Stimulated activated CD8-positive, alpha-beta memory T cell treated with anti-CD3 and anti-CD28 coated beads, Interleukin-7, amount 100 ng/mL, for 4 hours (primary cell): ENCODE measurements at places on chromosomes 1 and 21.

- DNase-seq, result no peak
These were observed 145.2 kb downstream of the TNR start for GRCh38 chr1:175597969-175598765.

GRCh38 chr21:35632711-35633110 lies 427.6 kb downstream of the SETD4 start:
- no peak for DNase-seq

DNA sequence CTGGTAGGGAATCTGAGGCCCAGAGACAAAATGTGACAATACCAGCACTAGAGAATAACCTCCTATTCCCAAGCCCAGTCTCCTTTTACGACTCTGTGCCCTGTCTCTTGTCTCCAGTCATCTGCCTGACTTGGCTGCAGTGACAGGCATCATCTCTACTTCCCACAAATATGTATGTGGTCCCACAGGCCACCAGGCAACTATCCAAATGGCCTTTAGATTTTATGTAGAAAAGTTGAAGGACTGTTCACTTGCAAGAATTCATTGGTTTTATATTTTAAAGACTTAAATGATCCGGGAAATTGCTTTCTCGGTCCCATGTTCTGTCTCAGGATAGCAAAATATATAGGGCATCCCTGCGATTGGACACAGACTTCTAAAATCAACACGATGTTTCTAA lies 11.6 kb downstream of the KRTAP24-1 start:
- DNase-seq, result no peak

DNA sequence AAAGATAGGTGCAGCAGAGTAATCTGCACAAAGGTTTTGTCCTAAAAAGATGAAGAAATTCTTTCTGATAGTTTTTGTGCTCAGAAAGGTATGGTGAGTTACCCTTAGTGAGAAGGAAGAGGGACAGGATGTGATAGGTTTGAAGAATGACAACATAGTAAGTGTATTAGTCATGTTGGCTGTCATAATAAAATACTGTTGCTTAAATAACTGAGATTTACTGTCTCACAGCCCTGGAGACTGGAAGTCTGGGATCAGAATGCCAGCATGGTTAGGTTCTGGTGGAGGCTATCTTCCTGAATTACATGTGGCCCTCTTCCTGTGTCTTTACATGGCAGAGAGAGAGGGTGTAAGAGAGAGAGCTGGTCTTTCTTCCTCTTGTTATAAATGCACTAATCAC lies 965.2 kb downstream of the TTLL7 start:
- no peak for DNase-seq

DNA sequence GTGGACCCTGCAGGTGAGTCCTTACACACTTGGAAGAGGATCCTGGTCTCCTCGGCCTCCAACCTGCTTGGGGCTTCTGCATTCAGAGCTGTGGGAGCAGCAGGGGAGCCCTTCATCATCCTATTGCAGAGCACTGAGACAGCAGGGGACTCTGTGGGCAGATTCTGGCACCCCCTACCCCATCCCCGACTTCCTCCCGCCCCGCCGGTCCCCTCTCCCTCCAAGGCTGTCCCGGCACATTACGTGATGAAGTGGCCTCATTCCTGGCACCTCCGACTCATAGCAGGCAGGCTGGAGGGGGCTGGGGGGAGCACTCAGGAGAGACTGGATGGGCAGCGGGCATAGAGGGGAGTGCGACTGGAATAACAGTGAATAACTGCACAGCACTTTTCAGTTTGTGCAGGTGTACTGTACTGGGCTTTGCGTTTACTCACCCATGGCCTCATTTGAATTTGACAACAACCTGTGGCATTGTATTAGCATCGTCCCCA lies 394.1 kb downstream of the MATN1 start:
- DNase-seq, result no peak

GRCh38 chr1:59494145-59494833 lies 197.4 kb downstream of the FGGY start:
- DNase-seq, result no peak

GRCh38 chr1:19960591-19960990 lies 18.8 kb downstream of the PLA2G2A start:
- no peak for DNase-seq

DNA sequence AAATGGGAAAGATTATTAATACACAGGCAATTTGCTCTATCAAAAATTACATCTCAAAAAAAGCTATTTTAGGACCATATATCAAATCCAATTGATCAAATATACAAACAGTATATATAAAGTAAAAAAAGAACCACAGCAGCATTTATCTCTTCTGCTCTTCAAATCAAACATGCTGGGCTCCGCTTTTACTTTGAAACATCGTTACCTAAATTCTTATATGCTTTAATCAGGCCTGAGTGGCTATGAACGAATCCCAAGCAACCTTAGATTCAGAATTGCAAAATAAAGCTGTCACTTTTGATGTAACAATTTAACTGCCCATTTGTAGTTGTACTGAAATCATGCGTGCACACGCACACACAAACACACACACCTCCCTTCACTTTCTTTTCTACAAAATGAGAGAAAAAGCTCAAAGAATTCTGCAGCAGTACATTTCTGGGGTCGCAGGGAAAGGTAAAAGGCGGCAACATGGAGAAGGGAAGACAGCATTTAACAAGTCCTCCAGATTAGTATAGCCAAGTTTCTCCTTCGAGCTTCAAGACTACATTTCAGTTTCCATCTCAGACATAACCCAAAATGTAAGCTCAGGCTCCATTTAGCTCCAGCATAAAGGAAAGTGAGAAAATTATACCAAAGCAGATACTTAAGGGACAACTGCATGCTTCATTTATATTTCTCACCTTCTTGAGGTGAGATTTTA lies 92.2 kb upstream of the TTC39A start:
- no peak for DNase-seq

DNA sequence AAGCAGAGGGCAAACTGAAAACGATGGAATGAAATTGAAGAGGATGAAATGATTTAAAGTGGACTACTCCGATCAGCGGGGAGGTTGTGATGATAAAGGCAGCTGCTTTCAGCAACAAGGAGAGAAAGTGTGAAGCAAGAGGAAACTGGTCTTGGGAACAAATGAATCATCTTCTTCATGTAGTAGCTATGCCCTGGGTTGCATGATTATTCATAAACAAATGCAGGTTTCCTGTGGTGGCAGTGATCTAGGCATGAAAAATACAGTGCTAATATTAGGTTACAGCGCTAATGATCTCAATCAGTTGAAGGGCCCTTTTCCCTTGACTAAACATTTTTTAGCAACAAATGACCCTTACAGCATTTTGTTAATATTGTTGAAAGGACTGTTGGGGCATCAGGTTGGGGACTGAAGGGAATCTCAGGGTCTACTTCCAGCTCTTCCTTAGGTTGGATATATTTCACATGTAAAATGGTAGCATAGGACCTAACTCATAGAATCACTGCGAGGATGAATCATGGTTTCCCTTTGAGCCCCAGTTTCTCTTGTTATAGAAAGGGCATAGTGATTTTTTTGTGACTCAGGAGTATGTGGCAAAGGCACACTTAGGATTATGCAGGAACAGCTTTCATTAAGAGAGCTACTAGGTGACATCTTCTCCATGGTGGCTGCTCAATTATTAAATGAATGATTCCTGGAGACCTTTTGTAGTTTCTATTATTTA lies 1.9 kb upstream of the ZFYVE9 start:
- no peak for DNase-seq

GRCh38 chr1:188670837-188671236 lies 1806.8 kb downstream of the BRINP3 start:
- DNase-seq, result no peak

DNA sequence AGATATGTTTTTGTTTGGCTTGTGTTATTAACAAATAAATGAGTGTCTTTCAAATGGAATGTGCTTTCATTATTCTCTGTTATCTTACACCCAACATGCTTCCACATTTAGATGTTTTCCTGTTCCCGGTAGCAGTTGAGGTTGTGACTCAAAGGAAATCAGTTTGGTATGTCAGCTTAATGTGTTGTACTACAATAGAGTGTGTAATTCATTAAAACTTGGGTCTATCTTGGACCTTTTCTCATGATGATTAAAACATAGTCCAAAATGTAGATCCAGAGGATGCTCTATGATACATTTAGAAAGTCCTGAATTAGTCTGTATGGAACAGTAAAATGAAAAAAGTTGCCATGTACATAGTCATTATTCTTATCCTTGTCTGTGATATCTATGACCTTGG lies 26.7 kb downstream of the RTCA start:
- DNase-seq, result no peak

GRCh38 chr1:209927466-209927865 lies 10.6 kb upstream of the SYT14 start:
- no peak for DNase-seq

DNA sequence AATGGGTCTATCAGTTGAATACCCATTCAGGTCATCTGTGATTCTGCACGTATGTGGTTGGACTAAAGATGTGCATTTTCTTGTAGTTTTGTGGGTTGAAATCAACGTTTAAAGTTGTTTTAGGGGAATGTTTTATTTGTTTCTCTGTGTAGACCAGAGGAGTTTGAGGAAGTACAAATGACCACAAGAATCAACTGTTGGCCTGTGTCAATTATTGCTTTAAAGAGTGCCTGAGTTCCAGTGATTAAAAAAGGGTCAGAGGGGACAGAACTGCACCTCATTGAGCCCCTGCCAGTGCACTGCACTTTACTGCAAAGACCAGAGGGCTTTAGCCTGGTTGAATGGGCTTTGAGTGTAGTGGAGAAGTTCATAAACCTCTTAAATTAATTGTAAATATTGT lies 190.3 kb downstream of the VPS13D start:
- no peak for DNase-seq

GRCh38 chr21:45595574-45596295 lies 47.8 kb upstream of the PCBP3 start:
- DNase-seq, result no peak

DNA sequence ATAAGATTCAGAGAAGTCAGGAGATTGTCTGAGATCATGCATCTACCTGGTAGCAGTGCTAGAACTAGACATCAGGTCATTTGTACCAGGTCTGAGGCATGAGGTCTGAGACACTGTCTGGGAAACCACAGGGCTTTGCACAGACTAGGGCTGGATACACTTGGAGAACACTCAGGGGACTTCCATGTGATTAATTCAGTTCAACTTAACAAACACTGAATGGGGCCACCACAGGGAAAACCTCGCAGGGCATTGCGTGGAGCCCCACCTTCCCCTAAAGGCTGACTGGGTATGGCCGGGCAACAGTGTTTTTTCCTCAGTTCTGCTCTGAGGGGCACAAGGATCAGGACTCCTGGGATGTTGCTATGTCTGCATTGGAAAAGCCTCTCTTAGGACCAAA lies 86.5 kb upstream of the WARS2 start:
- DNase-seq, result no peak

DNA sequence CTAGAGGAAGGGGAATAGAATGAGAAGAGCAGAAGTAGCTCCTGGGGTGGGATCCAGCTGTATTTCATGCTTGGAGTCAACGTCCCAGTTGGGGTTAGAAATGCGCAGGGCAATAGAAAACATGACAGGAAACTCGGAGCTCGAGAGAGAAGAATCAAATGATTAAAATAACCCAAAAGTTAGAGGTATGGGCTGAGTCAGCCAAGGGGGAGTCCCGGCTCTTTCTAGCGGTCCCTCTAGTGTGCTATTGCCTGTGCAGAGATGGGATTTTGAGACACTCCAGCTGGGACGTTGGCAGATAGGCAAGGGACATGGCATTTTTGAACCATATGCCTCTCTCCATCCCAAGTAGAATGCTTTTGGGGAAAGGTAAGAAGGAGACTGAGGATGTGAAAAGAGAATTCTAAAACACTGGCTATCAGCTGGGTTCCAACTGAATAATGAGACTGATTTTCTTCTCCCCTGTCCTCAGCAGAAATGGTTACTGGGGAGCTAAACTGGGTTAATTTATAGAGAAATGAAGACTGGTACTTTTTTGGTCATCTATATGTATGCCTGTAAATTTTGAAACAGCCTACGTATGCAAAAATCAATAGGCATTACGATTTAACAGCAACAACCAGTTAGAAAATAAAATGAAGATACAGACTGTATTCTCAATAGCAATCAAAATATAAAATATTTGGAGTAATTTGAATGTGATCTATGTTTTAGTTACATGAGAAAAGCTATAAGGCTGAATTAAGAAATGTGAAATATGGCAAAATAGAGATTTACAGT lies 7.0 kb upstream of the VPS26C start:
- DNase-seq, result no peak

- DNase-seq, result no peak
These were observed 75.2 kb downstream of the KIFAP3 start for GRCh38 chr1:169999331-169999741.

DNA sequence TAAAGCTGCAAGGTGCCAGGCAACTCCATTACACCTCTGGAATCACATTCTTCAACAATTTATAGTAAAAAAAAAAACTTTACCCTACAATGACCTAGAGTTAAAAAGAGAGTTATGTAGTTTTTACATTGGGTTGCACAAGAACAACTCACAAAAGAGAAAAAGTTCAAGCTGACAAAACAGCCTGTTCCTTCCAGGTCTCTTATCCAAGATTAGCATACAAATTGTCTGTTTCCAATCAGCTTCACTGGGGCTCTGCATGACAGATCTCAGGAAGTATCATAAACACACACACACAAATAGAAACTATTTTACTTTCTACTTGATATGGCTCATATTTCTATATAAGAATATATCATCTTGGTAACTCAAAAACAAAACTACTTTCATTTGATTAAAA lies 154.6 kb downstream of the PCNX2 start:
- no peak for DNase-seq

DNA sequence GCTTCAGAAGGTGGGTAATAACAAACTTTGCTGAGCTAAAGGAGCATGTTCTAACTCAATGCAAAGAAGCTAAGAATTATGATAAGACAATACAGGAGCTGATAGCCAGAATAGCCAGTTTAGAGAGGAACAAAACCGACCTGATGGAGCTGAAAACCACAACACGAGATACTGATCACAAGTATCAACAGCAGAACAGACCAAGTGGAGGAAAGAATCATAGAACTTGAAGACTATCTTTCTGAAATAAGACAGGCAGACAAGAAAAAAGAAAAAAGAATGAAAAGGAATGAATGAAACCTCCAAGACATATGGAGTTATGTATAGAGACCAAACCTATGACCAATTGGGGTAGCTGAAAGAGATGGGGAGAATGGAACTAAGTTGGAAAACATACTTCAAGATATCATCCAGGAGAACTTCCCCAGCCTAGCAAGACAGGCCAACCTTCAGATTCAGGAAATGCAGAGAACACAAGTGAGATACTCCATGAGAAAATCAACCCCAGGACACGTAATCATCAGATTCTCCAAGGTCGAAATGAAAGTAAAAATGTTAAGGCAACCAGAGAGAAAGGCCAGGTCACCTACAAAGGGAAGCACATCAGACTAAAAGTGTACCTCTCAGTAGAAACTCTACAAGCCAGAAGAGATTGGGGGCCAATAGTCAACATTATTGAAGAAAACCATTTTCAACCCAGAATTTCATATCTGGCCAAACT lies 20.5 kb downstream of the CD84 start:
- no peak for DNase-seq

DNA sequence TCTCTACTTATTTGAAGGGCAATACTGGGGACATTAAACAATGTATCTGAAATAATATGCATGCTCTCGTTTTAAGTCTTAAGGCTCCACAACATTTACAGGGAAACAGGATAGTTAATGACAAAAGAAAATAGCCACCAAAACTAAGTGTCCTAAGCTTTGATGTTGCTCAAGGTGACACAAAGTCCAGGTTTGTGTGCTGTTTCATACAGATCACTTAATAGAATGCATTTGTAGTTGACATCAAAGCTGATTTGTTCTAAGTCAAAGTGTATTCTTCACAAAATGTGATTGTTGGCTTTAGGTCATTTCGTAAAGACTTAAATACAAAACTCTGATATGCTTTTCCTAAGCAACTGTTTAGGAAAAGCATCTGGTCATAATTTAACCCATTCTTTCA lies 37.5 kb upstream of the MTR start:
- no peak for DNase-seq
